Activated T-helper 1 cell treated with anti-CD3 and anti-CD28 coated beads, Interleukin-12 subunit alpha, Interleukin-12 subunit beta, Interleukin-2, Interleukin-4 antibody, amounts not matched to agents 30 ng/mL and 10 ng/mL and 1 ng/mL, durations not matched to agents 14 hours and 24 hours and 36 hours (primary cell): ENCODE measurements at places on chromosomes 4 and X. TPM values are rescaled to one million over a fixed set of nuclear protein-coding genes. Genes with fewer than 3 reads are reported as not detected.

Gene PAGE1
- total RNA-seq, result not detected in 2 replicates

Gene FAM133A
- total RNA-seq, result not detected in 2 replicates

Gene ERVMER34-1
- 0.05 TPM in 1 of 2 replicates, not detected in the other for total RNA-seq

DNA sequence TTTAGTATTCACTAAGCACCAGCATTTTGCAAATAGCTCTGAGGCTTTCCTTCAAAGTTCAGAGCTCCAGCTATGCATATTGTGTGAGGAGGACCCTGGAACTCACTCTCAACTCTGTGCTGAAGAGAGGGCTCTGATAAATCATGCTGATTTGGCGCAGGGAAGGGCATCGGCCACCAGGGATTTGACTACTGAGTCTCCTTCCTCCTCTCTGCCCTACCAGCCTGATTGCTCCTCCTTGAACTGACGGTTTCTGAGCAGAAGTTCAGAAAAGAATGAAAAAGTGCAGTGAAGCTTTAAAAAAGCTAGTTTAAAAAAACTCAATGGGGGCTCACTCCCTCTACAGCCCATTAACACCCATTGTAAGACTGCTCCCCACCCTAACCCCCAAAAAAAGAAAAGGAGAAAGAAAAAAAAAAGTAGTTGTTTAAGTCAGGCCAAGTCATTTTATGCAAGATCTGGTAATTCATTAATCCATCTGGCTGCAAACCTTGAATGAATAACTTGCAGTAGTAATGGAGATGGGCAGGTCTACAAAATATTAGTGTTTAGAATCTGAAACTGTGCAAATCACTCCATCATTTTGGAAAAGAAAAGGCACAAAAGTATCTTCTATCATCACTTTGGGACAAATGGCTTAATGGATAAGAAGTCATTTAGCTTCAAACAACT is 13.3 kb downstream of the PPARGC1A start:
- DNase-seq, result no peak

DNA sequence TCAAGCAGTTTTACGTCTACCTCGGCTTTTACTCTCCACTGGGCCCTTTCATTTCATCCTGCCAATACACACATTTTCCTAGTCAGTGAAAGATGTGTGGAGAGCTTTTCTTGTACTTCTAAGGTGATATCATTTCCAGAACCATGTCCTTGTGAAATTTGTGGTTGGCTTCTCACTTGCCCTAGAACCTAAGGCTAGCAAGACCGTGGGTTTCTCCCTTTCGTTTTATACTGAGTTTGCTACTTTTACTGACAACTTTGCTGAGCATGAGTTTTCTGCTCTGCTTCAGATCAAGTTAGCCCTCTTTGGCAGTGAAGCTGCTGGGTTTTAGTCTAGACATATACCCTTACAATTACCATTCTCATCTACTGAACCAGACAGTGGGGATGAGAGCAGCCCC is 95.7 kb upstream of the FRMPD4 start:
- DNase-seq, result no peak

DNA sequence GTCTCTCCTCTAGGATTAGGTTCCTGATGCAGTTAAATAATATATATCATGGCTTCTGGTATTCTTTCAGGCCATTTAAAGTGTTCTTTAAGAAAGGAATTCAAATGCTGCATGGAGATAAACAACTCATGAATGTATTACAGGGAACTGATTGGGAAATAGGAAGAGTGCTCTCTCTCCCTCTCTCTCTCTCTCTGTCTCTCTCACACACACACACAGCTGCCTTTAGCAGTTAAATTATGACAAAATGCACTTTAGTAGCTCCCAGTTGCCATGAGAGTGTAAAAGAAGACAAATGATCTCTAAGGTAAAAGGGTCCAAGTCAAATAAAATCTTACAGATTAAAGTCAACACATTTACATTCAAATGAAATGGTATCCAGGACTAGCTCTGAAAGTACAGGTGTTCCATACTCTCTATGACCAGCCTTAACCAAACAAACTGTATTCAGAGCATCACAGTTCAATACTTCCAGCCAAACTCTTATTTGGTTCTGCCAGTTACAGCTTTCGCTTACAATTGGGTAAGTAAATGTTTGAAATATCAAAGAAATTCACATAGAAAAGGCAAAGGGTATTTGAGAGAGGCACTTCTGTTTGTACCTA is 94.7 kb upstream of the CXXC4 start:
- no peak for DNase-seq

Gene LARP7
- 45.3 and 46.1 TPM in 2 replicates for total RNA-seq

DNA sequence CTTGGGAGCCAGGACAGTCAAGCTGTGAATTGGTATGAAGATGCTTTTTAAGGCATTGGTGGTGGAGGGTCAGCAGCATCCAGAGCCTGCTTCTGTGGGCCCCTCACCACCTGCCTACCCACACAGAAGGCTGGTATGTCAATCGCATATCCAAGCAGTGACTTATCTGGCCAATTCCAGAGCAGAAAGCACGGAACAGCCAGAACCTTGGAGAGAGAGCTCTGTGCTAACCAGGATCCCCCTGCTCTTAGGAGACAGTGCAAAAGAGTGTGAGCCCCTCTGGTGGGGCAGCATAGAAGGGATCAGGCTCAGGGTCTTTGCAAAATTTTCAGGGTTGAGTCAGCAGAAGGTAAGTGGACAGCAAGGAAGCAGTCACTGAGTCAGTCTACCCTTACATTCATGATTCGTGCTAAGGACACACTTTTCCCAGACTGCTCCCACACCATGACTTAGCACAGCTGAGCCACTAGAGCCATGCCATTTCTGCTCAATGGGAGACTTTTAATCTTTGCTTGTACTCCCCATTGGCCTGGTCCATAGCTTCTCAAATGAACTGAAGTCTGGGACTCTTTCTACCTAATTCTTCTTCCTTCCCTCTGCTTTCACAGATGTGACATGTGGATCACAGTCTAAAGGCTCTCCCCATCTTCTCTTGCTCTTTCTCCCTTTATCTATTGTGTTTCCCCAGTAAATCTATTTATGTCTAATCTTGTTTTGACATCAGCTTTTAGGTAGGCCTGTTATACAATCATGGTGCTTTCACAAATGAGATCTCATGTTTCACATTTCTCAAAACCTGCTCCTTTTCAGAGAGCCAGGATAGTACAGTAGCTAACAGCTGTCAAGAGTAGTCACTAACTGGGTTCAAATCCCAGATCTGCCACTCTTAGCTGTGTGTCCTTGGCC is 20.0 kb downstream of the MORF4L2 start:
- DNase-seq, result no peak

Gene SPOCK3
- total RNA-seq, result not detected in 2 replicates
